ENCODE measurements at places on chromosomes 1 and 21.

DNA sequence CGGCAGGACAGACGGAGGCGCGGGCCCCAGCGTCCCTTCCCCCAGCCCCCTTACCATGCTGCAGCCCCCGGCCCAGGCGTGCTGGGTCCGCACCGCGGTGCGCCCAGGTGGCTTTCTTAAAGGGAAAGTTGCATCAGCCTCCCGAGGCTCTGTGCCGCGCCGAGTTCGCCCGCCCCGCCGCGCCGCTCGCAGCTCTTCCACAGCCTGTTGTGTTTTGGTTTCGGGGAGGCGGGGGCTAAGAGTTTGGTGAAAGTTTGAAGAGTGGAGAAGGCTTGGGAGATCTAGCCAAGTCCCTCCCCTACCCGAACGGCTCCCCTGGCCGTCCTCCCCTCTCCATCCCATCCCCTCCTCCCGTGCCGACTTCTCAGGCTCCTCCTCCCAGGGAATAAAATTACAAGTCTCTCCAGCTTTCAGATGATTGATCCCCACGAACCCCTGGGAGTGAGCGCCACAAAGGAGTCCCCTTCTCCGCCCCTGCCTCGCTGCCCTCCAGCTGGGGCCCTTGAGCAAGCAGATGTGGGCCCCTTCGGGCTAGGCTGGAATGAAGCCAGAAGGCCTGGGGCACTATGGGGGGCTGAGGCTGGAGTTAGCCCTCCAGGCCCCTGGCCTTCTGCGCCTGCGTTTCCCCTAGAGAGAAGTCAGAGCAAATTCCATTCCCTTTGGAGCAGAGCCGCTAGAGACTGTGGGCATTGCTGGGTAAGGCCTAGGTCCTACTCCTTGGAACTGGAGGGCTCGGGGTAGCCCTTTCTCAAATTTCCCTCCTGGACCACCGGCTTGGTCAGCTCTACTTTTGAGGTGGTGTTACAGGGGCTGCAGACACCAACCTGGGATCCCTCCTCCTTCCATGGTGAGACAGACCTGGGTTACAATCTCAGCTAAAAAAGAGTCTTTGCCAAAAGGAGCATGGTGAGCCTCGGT lies at the start of gene SLC6A9:
Gene SLC6A9 (minus strand): TSS at position 211 of the 918 bp plus-strand sequence. CDS start 7,185 bp downstream, outside the sequence.
- DNase-seq = no peak

- no peak for DNase-seq
Measured at GRCh38 chr1:159012495-159012894, 2.8 kb downstream of the IFI16 start.

DNA sequence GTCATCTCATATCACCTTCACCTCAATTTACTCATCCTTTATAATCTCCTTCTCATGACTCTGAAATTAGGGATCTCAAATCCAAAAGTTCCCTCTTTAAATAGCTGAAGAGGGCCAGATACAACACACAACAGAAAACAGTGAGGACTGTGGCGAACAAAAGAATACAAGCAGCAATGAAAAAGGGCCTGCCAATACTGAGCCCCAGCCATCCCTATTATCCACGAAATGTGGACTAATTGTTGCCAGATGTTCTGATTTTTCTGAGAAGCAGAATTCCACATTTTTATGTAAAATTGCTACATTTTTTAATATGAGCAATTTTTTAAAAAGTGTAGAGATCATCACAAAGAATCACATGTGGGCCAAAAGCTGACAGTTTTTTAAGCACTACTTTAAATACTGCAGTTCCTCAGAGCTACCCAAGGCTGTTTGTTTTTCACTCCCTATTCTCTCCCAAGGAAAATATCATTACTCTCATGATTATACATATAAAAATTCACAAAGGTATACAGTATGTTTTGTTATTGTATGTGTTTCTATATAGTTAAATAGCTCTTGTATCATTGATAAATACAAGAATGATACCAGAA lies 90.0 kb downstream of the ASH1L start:
- DNase-seq = no peak

GRCh38 chr1:23343221-23344110 lies 618 bp downstream of the HNRNPR start:
- no peak for DNase-seq

- DNase-seq = no peak
Measured at GRCh38 chr1:246293366-246294121, 213.5 kb downstream of the SMYD3 start.

DNA sequence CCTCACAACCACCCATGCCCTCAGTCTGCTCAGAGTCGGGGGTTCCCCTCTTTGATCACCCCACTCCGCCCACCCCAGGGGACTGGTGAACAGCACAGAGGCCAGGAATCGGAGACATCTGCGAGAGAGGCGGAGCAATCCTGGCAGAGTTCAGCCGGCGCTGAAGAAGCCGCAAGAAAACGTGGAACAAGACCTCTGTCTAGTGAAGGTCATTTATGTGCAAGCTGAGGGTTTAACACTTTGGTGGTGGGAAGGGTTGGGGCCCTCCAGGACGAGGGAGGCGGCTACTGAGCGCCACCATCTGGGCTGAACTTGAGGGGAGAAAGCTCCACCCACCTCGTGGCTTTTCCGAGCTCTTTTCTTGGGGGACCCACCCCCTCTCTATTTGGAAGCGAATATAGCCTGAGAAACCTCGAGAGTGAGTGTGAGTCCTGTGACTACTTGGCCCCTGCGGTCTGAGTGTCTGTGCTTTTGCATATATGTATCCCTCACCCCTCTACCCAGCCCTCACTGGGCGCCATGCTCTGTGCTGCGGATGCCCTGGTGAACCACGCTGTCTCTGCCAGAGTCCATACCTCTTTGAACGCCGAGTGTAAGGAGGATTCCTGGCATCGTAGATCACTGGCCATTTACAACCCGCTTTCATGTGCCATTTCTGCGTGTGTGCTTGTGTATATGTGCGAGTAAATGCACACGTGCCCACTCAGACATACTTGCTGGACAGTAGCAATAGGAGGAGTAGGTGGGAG lies 1.2 kb upstream of the EPHA10 start:
- DNase-seq = no peak

GRCh38 chr1:79310609-79311008 lies 304.1 kb upstream of the ADGRL4 start:
- DNase-seq = no peak

GRCh38 chr1:21911205-21912001 lies 25.7 kb downstream of the HSPG2 start:
- no peak for DNase-seq

- DNase-seq = no peak
Measured at GRCh38 chr1:66535853-66536252, 1.9 kb downstream of the SGIP1 start.

- DNase-seq = no peak
Measured at GRCh38 chr1:205581321-205581980, 50.4 kb downstream of the ELK4 start.

DNA sequence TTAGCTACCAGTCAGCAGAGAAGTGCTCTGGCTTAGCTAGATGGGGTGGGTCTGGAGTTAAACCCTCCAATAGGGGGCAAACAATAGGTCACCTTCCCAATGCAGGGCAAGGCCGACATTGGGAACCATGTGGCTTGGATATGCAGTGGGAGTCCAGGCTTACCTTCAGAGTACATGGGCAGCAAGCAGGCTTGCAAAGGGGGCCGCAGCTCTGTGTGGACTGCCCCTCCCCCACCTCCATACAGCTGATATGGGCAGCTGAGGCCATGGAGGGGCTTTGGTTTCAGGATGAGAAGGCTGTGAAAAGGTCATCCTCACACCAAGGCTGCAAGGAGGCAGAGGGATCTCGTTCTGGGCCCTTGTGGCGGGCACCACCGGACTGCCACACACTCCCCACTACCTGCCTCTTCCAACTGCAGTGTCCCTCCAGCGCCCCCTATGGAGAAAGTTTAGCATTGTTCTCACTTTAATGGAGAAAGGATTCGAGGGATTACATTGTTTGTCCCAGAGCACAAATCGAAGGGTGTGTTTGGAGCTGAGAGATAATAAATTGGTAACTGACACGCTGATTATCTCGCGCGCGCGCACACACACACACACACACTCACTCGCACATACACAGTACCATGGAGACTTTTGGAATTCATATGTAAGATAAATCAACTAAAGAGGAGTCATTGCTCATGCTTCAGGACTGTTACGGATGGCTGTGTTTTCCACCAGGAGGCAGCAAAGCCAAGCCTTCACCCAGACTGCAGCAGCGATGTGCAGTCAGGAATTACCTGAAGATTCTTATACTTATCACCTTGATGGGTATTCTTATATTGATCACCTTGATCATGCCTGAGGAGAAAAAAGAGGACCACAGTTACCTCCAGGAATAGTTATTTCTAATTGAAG lies 7.0 kb upstream of the SMCP start:
- no peak for DNase-seq
